Activated CD4-positive, CD25-positive, alpha-beta regulatory T cell treated with anti-CD3 and anti-CD28 coated beads, Interleukin-2, amount 50 U/mL, for 24 hours (primary cell): ENCODE measurements at places on chromosomes 3 and 15.
A peak's percentile ranks its signal among the peaks of the same experiment; 100 is the strongest.

DNA sequence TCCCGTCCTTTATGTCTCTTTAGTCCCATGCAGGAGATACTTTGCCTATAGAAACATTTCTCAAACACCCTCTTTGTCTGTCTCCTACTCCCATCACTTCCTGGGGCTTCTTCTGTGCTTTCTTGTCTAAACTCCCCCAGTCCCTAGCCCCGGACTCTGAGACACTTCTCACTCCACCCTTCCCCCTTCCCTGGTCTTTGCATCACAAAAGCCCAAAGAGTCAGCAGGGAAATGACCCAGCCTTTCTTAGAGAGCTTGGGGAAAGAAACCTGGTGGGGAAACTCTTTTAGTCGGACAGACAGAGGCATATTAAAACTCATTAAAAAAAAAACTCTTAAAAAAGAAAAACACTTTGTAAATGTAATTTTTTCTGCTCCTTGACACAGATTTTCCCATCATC is 211.2 kb downstream of the TJP1 start:
- no peak for ATAC-seq

GRCh38 chr15:79208179-79208578 is 74.3 kb upstream of the ANKRD34C start:
- ATAC-seq: no peak

GRCh38 chr3:20068512-20069177 is 28.4 kb downstream of the KAT2B start:
- ATAC-seq: peak; percentile 59

- no peak for ATAC-seq
Measured at GRCh38 chr15:77009646-77010311, 14.9 kb downstream of the PSTPIP1 start.

GRCh38 chr15:78951841-78952238 is 7.0 kb upstream of the CTSH start:
- no peak for ATAC-seq

DNA sequence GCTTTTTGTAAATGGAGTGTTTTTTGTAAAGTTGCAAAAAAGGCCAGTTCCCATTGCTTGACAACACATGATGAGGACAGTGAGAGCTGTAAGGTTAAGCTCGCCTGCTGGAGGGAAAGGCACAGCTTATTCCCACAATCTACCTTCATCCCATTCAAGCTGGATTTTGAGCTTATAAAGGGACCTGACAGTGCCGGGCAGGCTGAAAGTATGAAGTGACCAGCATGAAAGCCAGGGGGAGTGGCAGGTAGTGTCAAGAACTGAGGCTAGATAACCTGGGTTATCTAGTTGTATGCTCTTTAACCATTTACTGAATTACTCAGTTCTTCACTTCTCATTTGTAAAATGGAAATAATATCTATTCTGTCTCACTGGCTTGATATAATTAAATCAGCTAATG is 52.3 kb upstream of the KPNA4 start:
- ATAC-seq: no peak

- no peak for ATAC-seq
Measured at GRCh38 chr15:69478259-69478781, 25.7 kb downstream of the RPLP1 start.

- ATAC-seq: peak; percentile 68
Measured at GRCh38 chr3:184727357-184728009, 15.6 kb upstream of the MAGEF1 start.

GRCh38 chr3:141065258-141065657 is 14.1 kb downstream of the SPSB4 start:
- ATAC-seq: no peak

DNA sequence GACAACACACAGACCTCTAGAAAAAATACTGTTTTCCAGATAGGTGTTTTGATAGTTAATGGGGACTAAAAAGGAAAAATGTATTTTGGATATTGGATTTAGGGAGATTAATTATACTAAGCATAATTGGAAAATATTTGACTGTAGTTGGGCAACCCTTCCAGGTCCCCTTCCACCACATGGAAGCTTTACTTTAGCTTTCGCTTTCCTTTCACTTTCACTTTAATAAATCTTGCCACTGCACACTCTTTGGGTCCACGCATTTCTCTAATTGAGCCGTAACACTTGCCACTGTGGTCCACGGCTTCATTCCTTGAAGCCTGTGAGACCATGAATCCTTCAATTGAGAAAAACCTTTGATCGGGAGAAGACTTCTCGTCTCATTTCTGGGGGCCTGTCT is 15.5 kb downstream of the GLDN start:
- no peak for ATAC-seq

DNA sequence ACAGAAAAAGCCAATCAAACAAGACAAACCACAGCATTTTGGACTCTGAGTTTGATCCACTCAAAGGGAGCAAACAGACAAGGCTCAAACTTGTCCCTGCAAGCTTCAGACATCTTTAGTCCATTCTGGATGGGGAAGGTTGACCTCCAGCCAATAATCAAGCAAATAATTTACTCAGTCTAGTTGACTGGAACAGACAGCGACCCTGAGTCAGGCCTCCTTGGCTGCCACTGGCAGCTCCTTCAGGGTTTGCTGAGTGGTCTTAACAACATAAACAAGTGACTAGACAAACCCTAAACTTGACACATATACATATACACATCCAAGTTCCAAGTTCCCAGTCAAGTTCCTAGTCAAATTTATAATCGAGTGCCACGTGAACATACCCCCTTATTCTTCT is 313.9 kb downstream of the POLQ start:
- ATAC-seq: no peak

DNA sequence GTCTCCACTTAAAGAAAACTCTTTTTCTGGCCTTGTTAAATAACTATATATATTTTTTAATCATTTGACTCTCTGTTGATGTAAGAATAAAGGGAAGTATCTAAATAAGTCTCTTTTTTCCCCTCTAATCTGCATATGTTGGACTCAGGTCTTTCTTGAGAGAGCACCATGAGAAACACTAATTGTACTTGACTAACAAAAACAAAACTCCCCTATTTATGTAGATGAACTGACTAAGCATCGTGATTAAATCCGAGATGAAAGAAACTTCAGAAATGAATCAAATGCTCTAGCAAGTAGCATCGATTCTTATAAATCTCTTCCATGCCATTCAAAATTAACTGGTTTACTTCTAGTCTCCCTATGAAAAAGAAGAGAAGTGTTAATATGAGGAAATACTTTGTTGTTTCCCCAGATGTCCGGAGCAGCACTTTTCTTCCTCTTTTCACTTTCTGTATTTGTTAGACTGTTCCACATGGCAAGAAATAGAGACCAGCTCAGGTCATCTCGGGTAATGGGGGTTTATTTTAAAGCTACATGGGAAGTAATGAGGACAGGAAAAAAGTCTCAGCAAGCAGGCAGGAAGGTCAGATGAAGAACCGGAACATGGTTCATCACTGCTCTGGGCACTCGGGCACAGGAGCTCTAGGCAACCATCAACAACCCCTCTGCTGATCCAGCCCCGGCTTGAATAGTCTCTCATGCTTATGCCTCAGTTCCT is 288.3 kb downstream of the CNTN6 start:
- ATAC-seq: peak; percentile 44

- no peak for ATAC-seq
Measured at GRCh38 chr15:67550522-67550921, 8.0 kb downstream of the MAP2K5 start.

GRCh38 chr15:47340571-47340920 is 376.8 kb upstream of the SEMA6D start:
- ATAC-seq: no peak

GRCh38 chr3:8972639-8973038 is 9.4 kb upstream of the RAD18 start:
- ATAC-seq: no peak

DNA sequence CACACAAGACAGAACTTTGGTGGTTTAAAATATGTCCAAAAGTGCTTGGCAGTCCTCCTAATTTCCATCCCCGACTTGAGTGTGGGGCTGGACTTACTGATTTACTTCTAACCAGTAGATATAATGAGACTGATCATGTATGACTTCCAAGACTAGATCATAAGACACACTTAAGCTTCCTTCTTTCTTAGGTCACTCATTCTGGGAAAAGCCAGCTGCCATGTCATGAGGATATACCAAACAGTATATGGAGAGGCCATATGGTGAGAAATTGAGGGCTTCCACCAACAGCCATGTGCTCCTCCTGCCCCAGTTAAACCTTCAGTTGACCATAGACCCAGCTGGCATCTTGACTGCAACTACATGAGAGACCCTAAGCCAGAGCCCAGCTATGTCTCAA is 282.8 kb upstream of the PROK2 start:
- ATAC-seq: no peak

DNA sequence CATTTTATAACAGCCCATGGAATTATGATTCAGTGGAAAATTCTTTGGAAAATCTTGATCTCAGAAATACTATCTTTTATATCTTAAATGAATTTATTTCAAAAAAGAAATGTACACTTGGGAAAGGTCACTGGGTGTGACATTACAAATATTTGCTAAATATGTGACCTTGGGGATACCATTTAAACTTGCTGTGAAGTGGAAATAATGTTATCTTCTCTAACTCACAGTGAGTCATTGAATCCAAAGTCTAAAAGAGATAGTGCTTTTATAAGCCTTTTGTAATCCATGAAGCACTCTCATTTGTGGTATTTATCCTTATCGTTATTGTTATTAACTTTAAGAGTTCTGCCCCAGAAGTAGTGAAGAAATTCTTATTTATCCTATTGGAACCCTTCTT is 289.8 kb upstream of the SEMA6D start:
- no peak for ATAC-seq

DNA sequence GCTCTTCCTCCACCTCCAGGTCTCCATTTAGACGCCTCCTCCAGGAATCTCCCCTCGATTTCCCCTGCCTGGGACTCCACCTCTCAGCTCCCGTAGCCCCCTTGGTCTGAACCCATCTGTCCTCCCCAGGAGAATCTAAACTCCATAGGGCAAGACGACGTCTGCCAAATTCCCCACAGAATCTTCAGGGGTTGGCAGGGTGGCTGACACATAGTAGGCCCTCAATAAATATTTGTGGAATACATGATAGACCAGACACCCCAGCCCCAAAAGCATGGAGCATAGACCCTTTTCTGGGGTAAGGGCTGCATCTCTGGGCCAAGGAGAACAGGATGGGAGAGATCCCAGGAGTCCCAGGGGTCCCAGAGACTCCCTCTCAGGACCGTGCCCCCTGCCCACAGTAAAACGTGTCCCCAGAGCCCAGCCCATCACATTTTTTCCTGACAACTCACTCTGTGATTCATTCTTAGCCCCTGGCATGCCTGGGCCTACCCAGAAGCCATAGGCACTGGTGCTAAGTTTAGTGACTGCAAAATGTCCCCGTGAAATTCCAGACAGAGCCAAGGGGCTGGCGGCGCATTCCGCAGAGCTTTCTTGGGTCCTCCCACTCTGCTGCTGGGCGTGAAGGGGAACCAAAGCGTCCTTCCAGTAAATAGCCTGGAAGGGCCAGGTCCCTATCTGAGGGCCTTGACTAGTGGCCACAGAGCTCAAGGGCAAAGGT is 78.0 kb upstream of the SLC6A6 start:
- no peak for ATAC-seq

GRCh38 chr15:60454824-60455223 is 24.1 kb downstream of the ICE2 start:
- ATAC-seq: no peak

DNA sequence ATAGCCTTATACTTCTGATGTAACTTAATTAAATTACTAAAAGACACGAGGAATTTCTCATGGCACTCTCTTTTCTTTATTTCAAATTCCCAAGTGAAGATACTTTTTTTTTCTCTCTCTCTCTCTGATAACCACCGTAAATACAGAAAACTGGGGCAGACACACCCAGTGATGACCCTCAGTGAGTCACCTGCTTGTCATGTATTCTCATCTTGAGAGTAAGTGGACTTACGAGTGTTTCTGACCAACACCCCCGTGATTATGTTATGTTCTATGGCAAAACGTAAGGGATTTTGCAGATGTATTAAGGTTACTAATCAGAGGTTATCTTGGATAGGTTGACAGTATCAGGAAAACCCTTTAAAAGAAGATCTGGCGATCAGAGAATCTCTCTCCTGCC is 348.8 kb upstream of the ZNF717 start:
- ATAC-seq: no peak

GRCh38 chr15:67115586-67115969 is 50.2 kb downstream of the SMAD3 start:
- no peak for ATAC-seq

- ATAC-seq: no peak
Measured at GRCh38 chr15:90103701-90104329, 1.5 kb upstream of the IDH2 start.

DNA sequence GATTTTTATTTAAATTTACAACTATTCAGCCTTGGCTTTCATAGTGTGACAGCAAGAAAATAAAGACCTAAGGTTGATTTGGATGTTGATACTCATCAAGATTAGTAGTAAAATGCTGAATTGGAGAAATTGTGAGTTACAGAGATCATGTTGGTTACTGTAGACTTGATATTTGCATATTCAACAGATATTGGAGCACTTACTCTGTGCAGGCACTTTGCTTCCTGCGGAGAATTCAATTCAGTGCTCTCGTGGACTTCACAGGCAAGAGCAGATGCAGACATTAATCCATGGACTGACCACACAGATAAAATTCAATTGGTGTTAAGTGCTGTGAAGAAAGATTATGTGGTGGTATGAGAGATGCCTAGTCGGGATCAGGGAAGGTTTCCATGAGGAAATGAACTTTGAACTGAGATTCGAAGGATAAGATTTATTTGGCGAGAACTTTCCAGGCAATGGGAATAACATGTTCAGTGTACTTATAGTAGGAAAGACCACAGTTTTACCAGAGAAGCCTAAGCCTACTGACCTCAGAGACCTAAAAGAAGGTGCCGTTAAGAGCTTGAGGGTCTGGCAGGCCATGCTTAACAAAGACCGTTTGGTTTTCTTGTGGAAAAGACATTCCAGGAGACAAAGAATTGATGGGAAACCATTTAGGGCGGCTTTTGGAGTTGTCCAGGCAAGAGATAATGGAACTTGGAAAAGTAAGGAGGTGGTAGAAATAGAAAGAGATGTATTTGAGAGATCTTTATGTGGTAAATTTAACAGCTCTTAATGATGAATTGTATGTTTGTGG is 4.3 kb downstream of the SELENOT start:
- no peak for ATAC-seq

- no peak for ATAC-seq
Measured at GRCh38 chr15:77838595-77838994, 205.9 kb upstream of the LINGO1 start.
